ENCODE measurements at places on chromosomes 3 and 15.
A peak's percentile ranks its signal among the peaks of the same experiment; 100 is the strongest.

DNA sequence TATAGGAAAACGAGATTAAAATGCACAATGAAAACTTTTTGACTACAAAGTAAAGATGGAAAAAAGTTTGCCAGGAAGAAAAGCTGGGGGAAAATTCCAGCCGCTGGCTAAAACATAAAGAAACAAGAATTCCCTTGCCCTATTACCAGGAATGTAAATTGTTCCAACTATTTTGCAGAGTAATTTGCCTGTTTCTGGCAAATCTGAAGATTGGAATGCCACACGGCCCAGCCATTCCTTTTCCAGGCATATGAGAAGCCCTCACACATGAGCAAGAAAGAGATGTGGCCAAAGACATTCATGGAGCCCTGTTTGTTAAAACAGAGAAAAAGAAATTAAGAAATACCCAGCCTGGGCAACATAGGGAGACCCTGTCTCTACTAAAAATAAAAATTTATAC lies 8.4 kb upstream of the GATA2 start:
- peak; percentile 51 for DNase-seq

DNA sequence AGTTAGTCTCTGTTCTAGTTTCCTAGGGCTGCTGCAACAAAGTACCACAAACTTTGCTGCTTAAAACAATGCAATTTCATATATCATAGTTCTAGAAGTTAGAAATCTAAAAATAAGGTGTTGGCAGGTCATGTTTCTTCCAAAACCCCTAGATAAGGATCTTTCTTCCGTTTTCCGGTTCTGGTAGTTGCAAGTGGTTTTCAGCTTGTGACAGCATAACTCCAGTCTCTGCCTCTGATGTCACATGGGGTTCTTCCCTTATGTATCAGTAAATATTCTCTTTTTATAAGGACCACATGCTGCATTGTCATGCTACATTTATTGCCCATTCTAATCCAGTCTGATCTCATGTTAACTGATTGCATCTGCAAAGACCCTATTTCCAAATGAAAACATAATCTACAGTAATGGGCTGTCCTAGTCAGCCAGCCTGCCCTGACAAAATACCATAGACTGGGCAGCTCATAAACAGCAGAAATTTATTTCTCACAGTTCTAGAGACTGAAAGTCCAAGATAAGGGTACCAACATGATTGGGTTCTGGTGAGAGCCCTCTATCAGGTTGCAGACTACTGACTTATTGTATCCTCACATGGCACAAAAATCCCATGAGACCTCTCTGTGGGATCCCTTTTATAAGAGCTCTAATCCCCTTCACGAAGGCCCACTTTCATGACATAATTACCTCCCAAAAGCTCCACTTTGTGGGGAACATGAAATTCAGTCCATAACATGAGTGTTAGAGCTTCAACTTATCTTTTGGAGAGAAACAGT lies 642.0 kb upstream of the NAALADL2 start:
- no peak for DNase-seq

GRCh38 chr3:73592154-73593144 lies 32.3 kb downstream of the PDZRN3 start:
- no peak for DNase-seq

DNA sequence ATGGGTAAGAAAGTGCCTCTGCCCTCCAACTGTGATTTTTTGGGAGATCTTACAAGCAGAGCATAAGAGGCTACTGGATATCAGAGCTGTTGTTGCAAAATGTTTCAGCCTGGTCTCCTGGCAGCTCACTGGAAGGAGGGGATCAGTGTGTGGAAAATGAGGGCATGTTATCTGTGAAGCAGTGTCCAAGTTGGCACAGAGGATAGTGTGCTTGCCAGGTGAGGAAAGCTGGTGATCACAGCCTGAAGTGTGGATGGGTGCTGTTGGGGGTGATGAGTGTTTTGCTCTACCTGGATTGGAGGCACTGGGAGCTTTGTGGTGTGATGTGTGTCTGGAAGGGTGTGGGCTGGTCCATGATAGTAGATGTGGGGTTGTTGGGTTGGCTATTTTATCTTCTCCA lies 69.3 kb downstream of the MCTP2 start:
- no peak for DNase-seq

- no peak for DNase-seq
Measured at GRCh38 chr15:63422891-63423590, 41.4 kb upstream of the CA12 start.

DNA sequence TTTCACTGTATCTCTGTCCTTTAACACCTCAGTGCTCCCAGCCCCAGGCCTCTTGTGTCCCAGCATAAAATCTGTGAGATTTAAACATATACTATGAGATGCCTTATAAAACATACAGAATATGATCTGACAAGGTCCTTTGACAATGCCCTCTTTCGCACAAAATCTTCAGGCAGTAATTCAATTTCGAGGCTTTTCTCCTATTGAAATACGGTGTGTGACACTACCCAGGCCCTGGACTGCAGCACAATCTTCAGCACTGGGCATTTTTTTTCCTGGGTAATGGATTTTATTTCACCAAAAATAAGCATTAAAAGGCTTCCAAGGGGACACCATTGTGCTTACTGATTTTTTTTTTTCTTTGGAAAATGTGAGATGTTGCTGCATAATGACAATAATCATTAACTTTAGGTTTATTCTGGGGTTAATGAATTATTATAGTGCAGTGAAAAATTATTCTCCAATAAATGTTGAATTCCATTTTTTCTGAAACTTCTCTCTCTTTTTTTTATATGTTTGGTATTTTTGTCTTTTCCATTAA lies 40.9 kb upstream of the FAM3D start:
- no peak for DNase-seq

DNA sequence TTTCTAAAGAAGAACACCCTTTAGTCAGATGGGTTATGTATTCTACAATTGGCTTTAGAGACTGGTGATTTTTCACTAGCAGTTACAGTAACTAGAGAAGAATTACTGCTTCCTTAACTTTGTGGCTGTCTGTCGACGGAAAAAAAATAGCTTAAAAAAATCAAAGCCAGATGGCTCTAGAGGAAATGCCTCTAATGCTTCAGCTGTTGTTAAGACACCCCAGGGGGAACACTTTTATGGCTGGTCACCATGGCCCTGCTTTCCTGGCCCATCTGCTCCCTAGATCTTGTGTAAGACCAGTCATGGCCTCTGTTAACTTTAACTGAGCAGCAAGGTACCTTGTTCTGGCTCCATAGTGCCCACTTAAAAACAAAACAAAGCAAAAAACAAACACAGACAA lies 198.6 kb upstream of the PLSCR5 start:
- DNase-seq: peak; percentile 99

DNA sequence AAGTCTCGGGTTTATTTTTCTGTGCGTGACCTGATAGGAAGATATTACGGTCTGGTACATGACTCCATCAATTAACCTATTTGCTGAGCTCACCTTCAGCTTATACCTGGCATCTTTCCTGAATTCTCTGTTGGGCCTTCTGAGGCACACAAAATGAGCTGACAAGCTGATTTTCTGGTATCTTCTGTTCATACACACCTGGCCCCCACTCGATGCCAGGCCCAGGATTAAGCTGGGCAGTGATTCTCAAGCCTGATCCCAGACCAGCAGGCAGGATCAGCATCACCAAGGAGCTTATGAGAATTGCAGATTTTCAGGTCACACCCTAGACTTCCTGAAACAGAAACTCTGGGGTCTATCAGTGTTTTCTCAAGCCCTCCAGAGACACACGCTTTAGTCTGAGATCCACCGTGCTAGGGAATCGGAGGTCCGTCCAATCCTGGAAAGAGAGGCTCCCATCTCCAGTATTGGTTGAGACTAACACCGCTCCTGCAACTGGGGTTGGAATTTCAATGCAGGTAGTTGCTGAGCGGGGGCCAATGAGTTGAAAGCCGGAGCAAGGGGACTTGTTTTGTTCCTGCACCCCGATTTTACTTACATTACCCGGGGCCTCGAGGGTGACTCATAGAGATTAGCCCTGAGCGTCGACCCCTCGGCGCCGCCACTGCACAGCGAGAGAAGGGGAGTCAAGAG lies 636 bp upstream of the EIF1B start:
- DNase-seq: no peak

DNA sequence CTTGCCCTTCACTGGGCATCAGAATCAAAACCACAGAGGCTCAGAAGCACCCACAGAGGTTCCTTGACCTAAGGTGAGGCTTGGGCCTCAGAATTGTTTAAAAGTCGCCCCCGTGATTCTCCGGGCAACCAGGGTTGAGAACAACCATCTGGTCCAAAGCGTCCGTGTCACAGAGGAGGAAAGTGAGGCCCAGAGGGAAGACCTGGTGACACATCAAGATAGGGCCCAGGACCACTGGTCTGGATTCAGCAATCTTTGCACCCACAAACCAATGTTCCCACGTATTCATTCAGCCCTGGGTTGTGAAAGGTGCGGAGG lies 272.6 kb downstream of the UACA start:
- DNase-seq: no peak

GRCh38 chr15:100250176-100250800 lies 91.5 kb downstream of the ADAMTS17 start:
- DNase-seq: no peak

- DNase-seq: no peak
Measured at GRCh38 chr3:20319551-20319950, 133.5 kb upstream of the SGO1 start.

DNA sequence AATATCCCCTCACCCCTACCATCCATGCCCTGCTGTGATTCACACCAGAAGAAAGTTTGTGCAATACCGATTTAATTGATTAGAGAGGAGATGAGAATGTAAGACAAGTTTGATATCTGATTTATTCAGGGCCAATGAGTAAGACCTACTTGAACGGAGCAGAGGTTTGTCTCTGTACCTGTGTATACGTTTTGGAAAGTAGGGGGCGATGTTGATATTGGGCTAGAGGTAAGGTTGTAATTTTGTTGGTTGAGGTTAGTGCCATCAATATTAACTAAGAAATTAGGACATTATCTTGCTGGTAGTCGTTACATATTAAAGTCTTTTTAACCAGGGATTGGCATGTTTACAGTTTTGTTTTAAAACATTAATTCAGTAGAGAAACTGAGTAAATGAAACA lies 20.5 kb downstream of the EAF2 start:
- DNase-seq: no peak

All from AG10803 (cell line).